Cardiac fibroblast (primary cell): ENCODE measurements at places on chromosomes 4 and X.

DNA sequence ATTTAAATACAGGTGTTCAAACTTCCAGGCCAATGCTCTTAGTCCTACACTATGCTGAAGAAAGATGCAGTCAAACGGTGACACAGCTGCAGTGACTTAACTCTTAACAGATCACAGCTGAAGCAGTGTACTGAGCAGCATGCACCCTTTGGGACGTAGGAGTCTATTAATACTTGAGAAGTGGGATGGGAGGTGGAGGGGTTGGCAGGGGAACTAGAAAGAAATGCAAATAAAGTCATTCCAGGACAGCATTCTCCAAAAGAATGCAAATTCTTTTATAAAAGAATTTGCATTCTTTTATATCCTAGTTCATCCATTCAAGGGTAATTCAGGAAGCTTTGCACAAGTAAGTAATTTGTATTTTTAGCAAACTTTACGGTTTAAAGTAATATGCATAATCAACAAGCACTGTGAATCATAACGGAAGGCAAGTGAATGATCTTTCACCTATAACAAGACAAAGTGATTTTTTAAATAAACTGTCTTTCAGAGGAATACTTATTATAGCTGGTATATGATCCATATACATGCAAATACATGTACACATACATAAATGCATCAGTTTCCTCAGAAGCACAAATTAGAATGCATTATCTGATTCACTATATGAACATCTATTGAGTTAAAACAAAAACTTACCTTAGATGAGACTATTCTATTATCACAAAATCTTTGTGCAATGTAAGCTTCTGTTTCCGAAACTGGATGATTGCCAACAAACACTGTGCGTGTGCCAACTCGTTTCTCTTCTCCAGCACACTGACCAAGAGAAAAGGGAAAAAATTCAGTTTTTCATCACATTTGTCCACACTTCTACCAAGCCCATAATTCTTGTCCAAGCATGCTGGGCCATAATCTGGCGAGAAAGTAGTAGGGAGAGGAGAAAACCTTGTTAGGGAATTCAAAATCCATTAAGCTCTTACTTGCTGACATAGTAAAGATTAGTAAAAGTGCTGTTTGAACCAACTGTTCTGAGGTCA is 106.5 kb downstream of the ATP11C start:
- DNase-seq, result peak; percentile 71

DNA sequence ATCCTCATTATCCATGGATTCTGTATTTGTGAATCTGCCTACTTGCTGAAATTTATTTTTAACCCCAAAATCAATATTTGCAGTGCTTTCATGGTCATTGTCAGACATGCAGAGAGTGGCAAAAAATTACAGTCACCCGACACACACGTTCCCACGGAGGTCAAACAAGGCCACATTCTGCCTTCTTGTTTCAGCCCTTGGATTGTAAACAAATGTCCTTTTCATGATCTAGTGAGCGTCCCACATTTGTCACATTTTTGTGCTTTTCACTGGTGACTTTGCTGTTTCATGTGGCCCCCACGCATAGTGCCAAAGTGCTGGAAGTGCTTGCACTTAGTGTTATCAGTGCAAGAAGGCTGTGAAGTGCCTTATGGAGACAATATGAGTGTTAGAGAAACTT is 45.0 kb downstream of the SOD3 start:
- DNase-seq, result no peak

DNA sequence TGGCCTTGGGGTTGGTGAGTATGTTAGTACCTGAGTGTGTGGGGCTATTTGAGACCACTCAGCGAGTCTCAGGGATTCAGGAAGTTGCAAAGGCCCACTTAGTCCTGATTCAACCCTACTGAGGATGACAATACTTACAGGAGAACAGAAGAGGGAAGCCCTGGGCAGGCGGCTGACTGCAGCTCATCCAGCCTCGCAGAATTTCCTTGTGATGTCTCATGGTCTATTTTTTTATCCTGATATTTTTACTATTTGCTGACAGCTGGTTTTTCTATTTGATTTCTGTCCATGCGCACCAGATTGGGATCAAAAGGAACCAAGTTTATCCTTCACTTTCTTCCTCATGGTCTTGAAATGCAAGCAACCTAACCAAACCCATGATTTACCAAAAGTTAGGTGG is 201.8 kb upstream of the LNX1 start:
- DNase-seq, result no peak

- no peak for DNase-seq
Measured at GRCh38 chrX:28324321-28324721, 262.9 kb upstream of the IL1RAPL1 start.

GRCh38 chrX:2536974-2537373 is 36.2 kb upstream of the DHRSX start:
- no peak for DNase-seq

DNA sequence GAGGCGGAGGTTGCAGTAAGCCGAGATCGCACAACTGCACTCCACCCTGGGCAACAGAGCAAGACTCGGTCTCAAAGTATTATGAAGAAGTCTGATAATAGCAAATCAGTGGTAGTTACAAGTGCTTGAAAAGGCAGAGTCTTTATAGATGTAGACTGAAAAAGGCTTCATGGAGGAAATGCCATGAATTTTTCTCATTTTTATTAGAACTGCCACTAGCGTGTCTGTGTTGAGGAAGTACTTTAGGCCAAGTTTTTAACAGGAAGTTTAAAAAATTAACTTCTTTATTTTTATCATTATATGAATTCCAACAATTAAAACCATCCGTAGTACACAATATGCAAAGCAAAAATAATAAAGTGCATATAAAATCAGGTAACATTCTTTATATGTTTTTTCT is 32.8 kb upstream of the IL13RA1 start:
- DNase-seq, result peak; percentile 34

GRCh38 chr4:113524505-113525186 is 236.9 kb downstream of the CAMK2D start:
- no peak for DNase-seq

- peak; percentile 90 for DNase-seq
Measured at GRCh38 chrX:115449742-115450141, 111.2 kb upstream of the PLS3 start.

DNA sequence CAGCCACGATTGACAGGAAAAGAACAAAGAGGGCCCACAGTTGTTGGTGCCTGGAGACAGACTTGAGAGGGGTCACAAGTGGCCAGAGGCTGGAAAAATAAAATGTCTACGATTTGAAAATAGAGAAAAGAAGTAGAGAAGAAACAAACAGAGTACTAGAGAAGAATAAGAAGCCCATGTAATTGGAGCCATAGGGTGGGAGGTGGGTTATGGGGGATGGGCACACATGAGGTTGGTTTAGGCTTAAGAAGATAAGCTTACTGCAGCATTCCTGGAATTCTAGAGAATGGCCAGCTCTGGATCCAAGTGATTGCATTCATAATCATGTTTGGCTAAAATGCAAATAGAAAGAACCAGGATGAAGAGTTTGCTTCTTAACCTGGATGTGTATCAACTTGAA is 210.7 kb downstream of the MAML3 start:
- no peak for DNase-seq

DNA sequence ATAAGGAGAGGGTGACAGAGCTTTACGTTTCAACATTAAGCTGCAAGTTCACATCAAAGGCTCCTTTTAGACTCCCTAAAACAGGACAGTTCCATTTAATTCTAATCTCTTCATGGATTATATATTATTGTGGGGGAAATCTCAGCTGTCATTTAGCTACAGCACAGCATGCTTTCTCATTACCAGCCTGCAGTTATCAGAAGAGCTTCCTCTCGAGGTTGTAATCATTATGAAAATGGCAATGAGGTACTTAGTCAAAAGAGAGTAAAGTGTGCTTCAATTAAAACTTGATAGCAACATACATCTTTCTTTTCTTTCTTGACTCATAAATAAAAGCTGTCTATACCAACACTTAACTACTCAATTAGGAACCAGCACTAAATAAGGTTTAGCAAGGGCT is 896.8 kb downstream of the ADGRL3 start:
- no peak for DNase-seq

DNA sequence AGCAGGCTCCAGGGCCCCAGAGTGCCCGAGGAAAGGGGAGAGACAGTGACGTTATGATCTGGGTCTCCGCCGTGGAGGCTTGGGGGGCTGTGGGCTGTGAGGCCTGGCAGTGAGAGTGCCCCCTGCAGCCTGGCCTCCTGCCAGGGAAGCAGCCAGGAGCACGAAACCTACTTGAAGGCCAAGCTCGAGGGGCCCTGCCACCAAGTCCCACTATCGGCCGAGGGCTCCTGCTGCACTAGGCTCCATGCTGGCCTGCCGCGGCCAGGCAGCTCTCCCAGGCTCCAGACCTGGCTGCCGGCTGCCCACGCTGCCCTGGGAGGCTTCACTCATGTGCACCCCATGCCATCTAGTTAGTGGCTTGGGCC is 18.7 kb downstream of the FLNA start:
- DNase-seq, result no peak

GRCh38 chr4:5477613-5478012 is 230.7 kb downstream of the EVC2 start:
- DNase-seq, result no peak

DNA sequence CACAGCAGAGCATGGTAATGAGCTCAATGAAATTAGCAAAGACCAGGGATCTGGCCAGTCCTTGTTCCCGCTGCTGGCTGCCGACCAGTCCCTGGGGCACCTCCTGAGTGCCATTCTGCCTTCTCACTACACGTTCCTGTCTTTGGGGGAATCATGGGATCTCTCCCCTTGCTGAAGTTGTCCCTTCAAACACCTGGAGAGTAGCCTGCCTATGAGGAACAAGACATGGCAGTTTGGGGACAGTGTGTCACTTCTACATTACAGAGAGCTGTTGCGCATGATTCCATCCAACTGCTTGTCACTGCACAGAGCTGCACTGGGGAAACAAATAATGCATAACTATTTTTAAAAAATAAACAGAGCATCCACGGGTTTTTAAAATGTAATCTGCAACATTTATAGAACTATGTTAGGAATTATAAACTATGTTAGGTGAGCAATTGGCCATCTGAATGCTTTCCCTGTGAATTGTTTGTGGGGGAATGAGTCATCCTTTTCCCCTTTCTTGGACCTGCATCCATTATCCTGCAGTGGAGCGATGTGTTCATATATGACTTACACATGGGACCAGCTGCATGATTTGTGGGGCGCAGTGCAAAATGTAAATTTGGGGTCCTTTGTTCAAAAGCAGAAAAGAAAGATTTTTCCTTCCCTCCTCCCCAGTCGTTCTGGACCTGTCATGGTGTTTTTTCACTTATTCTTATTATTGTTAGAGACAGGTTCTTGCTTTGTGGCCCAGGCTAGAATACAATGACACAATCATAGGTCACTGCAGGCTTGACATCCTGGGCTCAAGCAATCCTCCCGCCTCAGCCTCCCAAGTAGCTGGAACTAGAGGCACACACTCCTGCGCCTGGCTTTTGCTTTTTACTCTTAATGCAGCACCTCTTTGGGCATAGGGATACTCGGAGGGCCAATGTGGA is 115.0 kb upstream of the TBL1X start:
- no peak for DNase-seq

- peak; percentile 41 for DNase-seq
Measured at GRCh38 chr4:85867271-85867670, 392.3 kb downstream of the ARHGAP24 start.

GRCh38 chr4:150327262-150327780 is 249.1 kb downstream of the DCLK2 start:
- DNase-seq, result no peak

GRCh38 chr4:3471098-3471760 is 8.1 kb downstream of the DOK7 start:
- DNase-seq, result no peak

DNA sequence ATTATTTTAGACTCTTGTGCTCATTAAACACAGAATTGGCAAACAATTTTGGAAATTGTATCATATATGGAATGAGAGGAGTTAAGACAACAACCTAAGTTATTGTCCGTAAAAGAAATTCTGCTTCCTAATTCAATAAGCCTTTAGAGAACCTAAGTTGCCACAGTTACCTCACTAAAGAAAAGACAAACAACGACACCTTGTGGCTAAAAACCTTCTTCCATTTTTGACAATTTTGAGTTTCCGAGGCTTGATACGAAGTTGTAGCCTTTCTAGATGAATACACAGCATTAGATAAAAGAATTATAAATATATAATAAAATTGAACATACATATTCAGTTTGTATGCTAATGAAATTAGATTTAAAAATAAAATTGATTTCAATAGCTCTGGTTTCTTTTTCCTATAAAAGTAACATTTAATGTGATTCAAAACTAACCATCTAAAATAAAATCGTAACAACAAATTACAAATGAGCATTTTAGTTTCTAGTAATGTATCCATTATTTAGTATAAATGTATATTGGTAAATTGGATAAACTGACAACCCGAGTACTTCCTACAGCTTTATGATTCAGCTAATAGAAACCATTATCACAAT is 275.1 kb downstream of the GPM6A start:
- DNase-seq, result peak; percentile 86

- peak; percentile 39 for DNase-seq
Measured at GRCh38 chr4:79977131-79977840, 95.7 kb downstream of the ANTXR2 start.

GRCh38 chr4:3532751-3533422 is 665 bp upstream of the LRPAP1 start:
- no peak for DNase-seq

DNA sequence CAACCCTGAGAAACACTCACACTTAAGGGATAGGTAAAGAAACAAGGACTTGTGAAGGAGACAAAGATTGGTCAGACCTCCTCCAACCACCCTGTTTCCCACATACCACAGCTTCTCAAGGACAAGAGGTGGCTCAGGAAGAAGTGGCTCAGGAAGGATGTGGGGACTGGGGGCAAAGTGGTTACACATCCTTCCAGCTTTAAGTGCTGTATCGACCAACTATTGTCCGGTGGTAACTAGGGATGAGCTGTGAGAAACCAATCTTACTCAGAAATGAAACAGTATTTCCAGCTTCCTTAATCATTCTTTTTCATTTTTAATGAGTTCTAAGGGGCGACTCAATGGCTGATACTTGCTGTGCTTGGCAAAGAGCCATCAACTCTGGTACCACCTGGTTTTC is 8.5 kb upstream of the LHFPL1 start:
- no peak for DNase-seq

DNA sequence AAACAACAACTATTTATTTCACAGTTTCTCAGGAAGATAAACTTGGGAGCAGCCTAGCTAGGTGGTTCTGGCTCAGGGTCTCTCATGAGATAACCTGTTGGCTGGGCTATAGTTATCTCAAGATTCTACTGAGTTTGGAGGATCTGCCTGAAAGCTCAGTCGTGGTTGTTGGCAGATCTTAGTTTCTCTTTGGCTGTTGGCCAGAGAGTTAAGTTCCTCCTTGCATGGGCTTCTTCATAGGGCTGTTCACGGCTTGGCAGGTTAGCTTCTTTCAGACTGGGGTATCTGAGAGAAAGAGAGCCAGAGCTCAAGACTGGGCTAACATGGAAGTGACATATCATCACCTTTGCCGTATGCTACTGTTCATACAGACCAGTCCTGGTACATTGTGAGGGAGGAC is 28.7 kb downstream of the SEC24B start:
- DNase-seq, result peak; percentile 34

GRCh38 chr4:185682236-185682635 is 129.8 kb downstream of the SORBS2 start:
- DNase-seq, result peak; percentile 95
